ENCODE measurements at places on chromosomes 16 and 17.
A peak's percentile ranks its signal among the peaks of the same experiment; 100 is the strongest.

- no peak for DNase-seq
Measured at GRCh38 chr16:59263955-59264354, 529.8 kb upstream of the GOT2 start.

DNA sequence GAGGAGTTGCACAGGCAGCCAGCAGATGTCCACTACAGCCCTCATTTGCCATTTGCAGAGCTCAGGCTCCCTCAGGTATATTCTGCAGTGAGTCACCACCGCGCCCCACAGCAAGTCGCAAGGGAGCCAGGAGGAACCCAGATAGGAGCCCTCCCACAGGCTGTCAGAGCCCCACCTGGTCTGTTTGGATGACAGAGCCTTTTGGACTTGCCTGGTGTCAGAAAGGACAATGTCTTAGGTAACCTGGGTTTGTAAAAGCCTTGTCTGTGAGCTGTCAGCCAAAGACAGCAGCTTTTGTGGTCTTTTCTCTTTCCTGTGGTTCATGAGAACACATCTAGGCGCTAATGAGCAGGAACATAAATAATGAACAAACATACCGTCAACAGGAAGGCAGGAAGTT, 70.9 kb downstream of the GNAO1 start:
- DNase-seq, result peak; percentile 30

DNA sequence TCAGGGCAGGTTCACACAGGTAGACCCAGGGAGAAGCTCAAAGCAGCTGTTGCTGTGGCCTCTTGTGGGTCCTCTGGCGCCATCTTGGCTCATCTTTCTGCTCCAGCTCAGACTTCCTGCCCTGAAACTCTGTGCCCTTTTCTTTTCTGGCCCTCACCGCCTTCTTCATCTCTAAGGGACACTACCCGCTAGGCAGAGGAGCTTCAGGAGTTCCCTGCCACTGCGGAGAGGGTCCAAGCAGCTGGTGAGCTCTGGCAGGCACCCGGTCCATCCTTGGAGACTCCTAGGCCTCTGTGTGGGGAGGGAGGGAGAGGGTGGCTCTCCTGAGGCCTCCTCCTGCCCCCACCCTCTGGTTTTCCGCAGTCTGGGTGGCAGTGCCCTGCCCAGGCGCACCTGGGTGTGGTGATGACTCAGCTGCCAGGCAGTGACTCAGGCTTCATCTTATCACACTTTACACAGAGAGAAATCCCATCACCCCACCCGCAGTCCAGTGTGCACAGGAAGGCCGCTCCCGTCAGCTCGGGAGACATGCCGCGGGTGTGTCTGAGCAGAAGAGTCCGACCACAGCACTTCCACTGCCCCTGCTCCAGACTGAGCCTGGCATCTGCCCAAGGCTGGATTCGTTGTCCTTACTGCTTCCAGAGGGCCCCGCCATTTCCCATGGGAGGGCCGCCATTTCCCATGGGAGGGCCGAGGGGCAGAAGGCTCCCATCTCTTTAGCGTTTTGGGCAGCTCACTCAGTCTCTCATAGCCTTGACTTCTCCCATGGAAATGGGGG, 7.3 kb downstream of the NT5C start:
- peak; percentile 71 for DNase-seq

DNA sequence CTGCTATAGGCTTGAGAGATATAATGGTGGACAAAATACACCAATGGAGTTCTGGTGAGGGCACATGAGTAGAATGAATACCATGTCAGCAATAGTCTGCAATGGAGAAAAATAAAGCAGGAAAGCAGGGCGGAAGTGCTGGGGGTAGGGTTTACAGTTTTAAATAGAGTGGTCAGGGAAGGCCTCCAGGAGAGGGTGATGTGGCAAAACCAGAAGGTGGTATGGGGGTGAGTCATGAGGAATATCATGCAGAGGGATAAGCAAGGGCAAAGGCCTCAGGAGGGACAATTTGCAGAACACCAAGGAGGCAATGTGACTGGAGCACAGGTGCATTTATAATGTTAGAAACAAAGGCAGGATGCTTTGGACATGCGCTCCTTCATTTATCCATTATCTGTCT, 102.0 kb downstream of the ITFG1 start:
- no peak for DNase-seq

- DNase-seq, result no peak
Measured at GRCh38 chr17:8277317-8277716, 11.2 kb upstream of the RANGRF start.

- peak; percentile 48 for DNase-seq
Measured at GRCh38 chr17:42980766-42981397, 517 bp downstream of the RUNDC1 start.

- DNase-seq, result no peak
Measured at GRCh38 chr16:27485126-27485525, 64.6 kb downstream of the GTF3C1 start.

DNA sequence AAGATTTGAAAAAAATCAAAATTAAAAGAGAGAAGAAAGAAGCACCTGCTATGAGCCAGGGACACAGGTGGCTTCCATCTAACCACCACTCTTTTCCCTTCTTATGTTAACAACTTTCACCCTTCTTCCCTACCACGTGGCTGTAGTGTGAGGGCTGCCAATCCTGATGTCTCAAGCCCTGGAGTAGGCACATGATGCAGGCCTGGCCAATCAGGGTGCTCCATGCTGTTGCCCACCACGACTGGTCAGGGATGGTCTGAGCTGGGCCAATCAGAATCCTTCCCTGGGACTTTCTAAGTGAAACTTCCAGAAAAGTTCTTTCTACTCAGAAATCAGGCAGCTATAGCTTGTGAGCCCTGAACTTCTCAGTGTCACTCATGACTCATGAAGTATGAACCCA, 140.7 kb downstream of the SDK2 start:
- no peak for DNase-seq

- DNase-seq, result no peak
Measured at GRCh38 chr16:6143020-6143419, 1045.4 kb upstream of the EEF2KMT start.

DNA sequence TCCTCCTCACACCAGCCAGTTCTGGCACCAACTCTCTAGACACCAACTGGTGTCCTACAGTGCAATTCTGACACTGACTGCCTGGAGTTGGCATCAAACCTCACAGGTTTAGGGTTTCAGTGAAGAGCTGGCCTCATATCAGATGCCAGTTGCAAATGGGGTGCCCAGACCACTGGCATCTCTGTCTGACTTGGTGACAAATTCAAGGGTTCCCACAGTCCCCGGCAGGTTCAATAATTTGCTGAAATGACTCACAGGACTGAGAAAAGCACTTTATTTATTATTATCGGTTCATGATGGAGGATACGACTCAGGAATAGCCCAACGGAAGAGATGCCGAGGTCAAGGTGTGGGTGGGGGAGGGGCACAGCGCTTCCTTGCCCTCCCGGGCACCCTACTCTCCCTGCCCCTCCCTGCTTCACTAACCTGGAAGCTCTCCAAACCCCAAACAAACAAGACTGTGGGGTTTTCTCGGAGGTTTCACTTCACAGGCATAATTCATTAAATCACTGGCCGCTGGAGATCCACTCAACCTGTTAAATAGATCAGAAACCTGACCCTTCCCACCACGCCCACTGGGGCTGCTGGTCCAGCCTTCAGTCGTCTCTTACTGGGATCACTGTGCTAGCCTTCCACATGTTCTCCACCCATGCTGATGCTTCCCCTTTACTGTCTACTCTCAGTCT, 1.7 kb upstream of the NLRP1 start:
- DNase-seq, result no peak

- no peak for DNase-seq
Measured at GRCh38 chr16:22355487-22355908, 18.9 kb downstream of the CDR2 start.

- no peak for DNase-seq
Measured at GRCh38 chr17:70276906-70277305, 107.6 kb downstream of the KCNJ2 start.

- DNase-seq, result no peak
Measured at GRCh38 chr16:28193530-28194423, 18.0 kb downstream of the XPO6 start.

GRCh38 chr17:69876757-69877156, 198.3 kb upstream of the KCNJ16 start:
- no peak for DNase-seq

- DNase-seq, result no peak
Measured at GRCh38 chr16:74309789-74310781, 13.5 kb downstream of the PSMD7 start.

DNA sequence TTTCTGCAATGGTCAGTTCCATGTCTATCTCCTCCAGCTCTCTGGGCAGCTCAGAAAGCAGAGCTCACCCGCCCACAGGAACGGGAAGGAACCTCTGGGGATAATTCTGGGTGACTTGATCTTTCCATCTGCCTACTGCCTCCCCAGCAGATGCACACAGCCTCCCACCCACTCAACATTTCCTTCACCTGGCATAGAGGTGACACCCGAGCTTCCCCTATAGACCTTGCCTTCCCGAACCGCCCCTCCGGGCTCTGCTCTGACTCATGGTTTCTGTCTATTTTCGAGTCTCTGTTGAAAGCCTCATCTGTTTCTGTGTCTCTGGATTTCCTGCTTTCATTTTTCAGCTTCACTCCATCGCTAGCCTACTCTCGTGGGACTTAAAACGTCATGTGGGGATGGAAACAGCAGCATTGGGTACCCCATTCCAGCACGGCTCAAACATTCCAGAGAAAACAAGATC, 11.4 kb downstream of the GGA3 start:
- peak; percentile 85 for DNase-seq

- no peak for DNase-seq
Measured at GRCh38 chr17:48150597-48151001, 43.0 kb downstream of the SNX11 start.

DNA sequence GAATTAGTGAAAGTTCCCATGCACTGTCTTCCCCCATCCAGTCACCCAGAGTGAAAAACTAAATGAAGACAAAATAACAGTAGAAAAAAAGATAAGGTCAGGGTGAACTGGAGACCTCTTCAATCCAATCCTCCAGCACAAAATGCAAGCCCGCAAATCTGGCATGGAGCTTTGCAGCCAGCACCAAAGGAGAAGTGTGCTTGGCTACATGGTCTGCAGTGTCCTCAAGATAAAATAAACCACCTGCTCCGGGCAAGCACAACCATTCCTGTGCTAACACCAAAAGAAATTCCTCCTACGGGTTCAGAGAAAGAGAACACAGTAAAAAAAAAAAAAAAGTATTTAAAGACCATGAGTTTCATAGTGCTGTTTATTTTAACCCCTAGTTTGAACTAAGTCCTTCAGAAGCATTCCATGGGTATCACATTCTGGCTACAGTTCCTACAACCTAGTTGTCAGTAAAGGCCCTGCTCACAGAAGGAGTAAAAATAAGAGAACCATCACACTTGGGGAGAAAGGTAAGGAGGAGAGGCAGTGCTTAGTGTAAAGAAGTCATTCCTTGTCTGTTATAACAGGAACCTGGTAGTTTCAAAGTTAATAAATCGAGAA, 109.1 kb downstream of the GAS7 start:
- DNase-seq, result no peak

- DNase-seq, result no peak
Measured at GRCh38 chr17:78802459-78802858, 20.4 kb upstream of the CYTH1 start.

DNA sequence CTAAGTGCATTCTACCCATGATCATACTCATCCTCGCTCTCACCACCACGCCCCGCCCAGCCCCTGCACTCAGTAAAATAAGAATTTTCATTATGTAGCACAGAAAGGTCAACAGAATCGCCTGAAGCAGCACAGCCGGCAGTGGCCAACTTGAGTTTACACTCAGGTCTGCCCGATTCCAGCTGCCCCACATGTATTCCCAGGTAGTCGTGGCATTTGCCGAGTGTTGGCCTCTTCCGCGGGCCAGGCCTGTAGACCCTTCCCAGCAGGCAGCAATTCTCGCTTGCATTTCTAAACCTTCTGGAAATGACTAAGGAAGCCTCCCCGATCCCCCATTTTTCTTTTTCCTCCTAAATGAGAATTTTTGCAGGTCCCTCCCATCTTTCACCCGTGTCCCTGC, 609 bp downstream of the CNGB1 start:
- no peak for DNase-seq

DNA sequence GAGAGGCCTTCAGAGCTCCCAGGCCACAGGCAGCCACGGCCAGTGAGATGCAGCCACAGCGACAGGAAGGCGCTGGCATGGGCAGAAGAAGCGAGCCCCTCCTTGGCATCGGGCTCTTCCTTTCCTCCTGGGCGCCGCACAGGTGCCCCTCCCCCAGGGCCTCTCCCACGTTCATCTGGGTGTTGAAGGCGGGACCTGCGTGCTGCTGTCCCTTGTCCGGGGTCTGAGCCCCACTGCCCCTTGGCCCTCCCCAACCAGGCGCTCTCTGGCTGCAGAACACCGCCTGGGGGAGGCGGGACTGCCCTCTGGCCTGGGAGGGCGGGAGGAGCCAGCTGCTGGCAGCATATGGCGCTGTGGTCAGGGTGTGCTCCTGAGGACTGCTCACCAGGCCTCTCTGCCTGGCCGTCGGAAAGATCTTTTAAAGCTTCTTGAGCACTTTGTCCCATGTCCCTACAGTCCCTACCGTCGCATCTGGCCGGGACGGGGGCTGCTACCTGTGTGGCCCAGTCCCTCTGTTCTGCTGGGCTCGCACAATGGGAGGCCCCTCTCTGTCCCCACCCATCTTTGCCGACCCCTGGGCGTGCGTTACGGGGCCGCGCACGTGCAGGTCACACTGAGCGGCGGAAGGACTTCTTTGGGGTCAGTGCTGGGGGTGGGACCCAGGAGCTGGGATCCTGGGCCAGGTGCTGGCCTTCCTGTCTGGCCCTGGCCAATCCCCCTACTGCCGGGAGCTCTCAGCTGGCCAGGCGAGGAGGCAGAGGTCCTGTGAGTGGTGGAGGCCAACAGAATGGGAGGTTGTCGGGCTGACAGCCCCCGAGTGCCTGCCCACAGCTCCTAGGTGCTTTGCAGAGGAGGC, 1.7 kb downstream of the SLC25A10 start:
- DNase-seq, result no peak

GRCh38 chr17:75067856-75068255, 19.9 kb upstream of the SLC16A5 start:
- no peak for DNase-seq

GRCh38 chr16:89366561-89367537, 123.5 kb downstream of the ANKRD11 start:
- DNase-seq, result no peak

GRCh38 chr17:9330141-9330540, 245.5 kb downstream of the STX8 start:
- DNase-seq, result no peak

GRCh38 chr17:31623990-31624389, 232.5 kb downstream of the RAB11FIP4 start:
- no peak for DNase-seq

All from activated CD4-positive, alpha-beta T cell treated with anti-CD3 and anti-CD28 coated beads, Interleukin-2, amount 50 U/mL, for 4 hours (primary cell).